AG10803 (cell line): ENCODE measurements at places on chromosomes 2 and 18.
A peak's percentile ranks its signal among the peaks of the same experiment; 100 is the strongest.

- peak; percentile 47 for DNase-seq
Measured at GRCh38 chr2:153478289-153479261, at the start of gene RPRM. Gene RPRM, minus strand, starts transcription at chr2:153478762. Its CDS starts 197 bp downstream, at chr2:153478565.

DNA sequence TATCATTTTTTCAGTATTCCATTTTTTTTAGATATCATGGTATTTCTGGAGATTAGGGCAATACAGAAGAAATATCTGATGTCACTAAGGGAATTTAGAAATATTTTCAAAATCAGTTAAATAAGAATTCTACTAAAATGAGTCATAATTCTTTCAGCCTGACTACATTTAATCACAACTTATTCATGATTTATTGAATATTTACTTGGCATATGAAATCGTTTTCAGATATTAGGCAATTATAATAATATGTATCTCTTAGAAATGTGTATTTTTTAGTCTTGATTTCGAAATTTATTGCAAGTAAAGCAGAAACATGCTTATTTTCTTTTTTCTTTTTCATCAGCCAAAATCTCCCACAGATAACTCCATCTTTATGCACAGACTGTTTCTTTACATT lies 142.2 kb downstream of the CCDC102B start:
- DNase-seq, result no peak

GRCh38 chr2:231933916-231934401 lies 7.8 kb upstream of the NPPC start:
- DNase-seq, result peak; percentile 52

DNA sequence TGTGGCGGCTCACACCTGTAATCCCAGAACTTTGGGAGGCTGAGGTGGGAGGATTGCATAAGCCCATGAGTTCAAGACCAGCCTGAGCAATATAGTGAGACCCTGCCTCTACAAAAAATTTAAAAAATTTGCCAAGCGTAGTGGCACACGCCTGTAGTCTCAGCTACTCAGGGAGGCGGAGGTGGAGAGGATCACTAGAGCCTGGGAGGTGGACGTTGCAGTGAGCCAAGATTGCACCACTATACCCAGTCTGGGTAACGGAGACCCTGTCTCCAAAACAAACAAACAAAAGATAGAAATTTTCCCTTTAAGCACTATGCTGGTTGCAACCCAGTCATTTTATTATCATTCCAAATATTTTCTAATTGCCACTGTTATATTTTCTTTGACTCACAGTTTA lies 32.3 kb downstream of the NPHP1 start:
- no peak for DNase-seq

DNA sequence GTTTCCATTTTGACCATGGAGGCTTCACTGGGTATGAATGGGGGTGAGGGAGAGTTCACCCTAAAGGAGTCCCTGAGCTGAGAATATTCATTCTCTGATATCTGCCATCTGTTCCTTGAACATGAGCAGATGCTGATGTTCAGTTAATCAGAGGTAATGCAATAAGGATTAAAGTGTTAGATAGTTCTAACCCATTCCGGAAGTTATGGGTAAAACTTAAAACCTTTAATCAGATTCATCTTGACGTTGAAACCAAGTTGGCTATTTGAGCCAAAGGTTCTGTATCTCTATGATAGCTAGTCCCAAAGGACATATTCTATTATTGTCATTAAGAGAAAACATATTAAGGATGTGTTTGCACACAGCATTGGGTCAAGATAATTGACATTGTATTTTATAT lies 268.9 kb downstream of the PLCL1 start:
- DNase-seq, result no peak

GRCh38 chr18:12460874-12461273 lies 53.1 kb downstream of the PRELID3A start:
- no peak for DNase-seq

DNA sequence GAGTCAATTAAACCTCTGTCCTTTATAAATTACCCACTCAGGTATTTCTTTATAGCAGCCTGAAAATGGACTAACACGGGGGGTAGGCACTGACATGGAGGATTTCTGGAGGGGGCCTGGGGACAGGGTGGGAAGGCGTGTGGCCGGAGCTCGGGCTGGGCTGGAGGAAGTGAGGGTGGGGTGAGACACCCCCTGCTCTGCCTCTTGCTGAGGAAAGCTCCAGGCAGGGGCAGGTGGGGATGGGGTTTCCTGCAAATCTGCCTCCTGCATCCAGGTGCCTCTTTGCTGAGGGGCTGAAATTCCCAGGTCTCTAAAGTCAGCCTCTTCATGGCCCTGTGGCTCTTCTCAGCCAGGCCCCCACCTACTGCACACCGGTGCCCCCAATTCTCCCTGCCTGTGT lies 25.7 kb upstream of the OTOS start:
- DNase-seq, result no peak

DNA sequence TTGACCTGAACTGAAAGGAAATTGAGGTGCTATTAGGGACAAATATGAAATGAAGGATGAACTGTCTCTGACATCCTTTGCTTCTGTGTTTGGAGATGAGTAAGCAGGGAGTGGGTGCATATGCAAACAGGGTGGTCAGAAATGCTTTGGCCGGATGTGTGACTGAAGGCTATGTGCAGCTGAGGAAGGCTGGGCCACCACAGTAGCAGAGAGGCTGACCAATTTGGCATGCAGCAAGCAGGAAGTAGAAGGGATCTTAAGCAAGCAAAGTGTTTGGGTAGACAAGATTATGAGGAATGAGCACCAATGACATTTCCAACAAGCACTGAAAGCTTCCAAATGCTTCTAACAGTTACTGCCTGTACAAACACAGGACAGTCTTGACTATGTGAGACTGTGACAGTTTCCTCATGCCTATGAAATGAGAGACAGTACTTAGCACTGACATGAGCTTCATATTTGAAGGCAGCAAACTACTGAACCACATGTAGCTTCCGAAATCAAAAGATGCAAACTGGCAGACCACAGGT lies 3.3 kb upstream of the ACTR3 start:
- peak; percentile 92 for DNase-seq

DNA sequence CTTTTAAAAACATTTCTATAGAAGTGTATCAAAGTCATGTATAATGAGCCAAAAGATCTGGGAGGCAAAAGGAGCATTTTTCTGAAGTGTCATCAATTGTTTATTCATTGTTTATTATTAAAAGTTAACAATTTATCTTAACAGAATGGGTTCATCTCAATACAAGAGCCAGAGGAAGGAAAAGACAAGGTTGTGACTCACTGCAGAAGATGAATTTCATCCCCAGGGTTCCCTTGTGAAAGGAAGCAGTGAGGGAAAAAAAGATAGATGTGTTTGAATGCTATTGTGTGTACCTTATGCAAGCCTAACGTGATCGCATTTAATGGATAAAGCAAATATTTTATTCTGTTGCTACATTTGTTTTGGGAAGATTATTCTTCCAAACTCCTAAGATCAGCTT lies 286.3 kb downstream of the PIEZO2 start:
- DNase-seq, result no peak
